ENCODE measurements at places on chromosomes 7 and 10.

DNA sequence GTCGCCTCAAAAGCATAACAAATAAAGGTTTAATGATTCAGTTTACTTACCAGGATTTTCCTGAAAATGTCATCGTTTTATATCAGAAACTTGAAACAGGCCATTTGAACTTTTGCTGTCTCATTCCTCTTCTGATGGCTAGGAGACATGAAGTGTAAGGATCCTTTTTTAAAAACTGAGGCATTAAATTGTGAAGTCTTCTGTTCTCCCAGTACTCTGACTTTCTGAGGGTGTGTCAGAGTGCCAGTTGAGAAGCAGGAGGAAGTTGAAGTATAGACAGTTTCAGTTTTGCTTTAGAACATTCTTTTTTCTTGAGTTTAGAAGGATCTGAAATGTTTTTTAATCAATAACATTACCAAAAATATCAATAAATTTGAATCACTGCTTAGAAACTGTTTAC is at the start of gene SAMD9L:
Gene SAMD9L (minus strand): TSS at position 242 of the 400 bp plus-strand sequence. CDS start 12,414 bp downstream, outside the sequence.
- DNase-seq: no peak

GRCh38 chr10:87661861-87662785 is 2.4 kb downstream of the PAPSS2 start:
- DNase-seq: no peak

DNA sequence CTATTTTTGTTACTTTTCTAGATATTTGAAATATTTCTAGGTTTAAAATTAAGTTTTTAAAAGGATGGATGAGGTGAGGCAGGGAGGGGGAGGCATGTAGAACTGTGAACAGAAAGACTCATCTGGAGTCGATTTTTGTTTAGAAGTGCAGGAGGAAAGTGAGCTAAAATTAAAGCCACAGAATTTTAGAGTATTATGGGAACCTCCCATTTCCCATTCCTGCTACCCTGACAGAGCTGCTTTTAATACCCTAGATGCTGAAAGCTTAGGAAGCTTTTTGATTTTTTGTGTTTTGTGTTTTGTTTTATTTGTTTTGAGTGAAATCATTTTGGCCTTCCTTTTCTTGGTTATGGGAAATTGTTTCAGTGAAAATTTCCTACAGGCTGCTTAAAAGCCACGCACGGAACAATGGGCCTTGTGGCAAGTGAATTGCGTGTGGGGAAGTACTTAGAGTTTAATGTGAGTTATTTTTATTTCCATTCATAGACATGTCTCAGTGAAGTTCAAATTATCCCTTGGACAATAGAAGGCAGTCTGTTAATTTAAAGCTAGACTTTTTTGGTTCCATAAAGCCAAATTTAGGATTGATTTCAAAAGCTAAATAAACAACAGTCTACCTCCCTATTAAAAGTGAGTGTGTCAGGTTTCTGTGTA is 102.0 kb upstream of the HDAC9 start:
- DNase-seq: no peak

DNA sequence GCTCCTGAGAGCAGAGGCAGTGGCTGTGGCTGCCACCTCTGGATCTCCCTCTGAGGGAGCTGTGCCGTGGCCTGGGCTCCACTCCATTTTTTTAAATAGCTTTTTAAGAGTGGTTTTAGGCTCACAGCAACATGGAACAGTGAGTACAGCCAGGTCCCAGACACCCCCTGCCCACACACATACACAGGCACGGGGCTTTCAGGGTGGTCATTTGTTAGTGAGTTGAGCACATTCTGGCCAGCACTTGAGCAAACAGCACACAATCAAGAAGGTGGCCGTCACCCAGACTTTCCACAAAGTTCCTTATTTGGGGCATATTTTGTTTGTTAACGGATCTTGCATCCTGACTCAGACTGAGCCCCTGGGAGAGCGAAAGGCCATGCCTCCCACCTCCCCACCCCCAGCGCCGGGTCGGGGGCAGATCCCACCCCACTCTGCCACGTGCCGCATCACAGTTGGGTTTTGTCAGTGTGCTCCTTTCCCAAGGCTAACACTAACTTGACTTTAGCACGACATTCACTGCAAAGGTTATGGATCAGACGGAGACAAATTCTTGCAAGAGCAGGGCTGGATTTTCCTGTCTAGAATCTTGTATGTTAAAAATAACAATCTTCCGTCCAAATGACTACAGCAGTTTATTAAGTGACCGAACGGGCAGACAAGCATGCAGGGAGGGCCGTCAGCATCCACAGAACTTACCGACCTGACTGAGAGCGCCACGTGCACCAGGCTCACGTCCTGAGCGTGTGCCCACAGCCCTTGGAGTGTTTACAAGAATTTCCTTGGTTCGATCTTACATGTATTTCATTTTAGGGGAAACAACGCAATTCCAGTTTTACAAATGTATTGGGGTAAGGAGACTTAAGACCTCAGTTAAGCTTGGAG is 156.5 kb upstream of the NPS start:
- DNase-seq: no peak

- DNase-seq: no peak
Measured at GRCh38 chr7:91630581-91631380, 249.7 kb downstream of the MTERF1 start.

DNA sequence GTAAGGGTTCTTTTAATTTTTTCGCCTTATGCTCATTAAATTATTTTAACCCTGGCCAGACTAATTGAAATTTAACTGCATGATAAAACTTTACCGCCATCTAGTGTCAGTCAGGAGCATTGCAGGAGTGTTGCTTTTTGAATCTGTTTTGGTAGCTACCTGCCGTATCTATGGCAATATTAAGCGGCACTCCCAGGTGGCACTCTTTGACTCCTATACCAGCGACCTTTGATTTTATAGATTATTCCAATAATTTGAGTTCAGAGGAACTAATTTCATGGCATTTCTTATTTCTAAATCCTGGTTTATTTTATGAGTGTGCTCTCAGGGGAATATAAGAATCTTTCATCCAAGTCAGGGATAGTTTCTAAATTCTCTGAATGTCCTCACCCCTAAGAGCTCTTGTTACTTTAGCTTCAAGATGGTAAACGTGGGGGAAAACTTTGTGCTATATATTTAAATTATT is 198.9 kb downstream of the REEP3 start:
- DNase-seq: peak; percentile 56

DNA sequence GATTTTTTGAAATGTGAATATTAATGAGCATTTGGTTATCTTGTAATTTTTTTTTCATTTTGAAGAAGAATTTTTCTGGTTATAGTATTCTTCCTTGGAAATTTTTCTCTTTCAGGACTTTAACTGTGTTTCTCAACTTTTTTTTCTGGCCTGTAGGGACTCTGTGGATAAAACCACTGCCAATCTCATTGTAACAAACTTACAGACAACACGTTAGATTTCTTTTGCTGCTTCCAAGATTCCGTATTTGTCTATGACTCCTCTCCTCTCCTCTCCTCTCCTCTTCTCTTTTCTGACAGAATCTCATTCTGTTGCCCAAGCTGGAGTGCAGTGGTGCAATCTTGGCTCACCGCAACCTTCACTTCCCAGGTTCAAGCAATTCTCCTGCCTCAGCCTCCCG is 19.4 kb upstream of the ZNF92 start:
- no peak for DNase-seq

DNA sequence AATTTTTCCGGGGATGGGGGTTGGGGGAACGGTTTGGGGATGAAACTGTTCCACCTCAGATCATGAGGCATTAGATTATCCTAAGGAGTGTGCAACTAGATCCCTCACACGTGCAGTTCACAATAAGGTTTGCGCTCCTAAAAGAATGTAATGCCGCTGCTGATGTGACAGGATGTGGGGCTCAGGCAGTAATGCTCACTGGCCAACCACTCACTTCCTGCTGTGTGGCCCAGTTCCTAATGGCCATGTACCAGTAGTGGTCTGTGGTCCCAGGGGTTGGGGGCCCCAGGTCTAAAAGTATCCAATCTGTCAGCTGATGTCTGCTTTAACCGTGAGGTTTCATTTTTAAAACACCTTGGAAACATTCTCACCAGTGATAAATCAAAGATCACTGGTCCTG is 2.2 kb downstream of the STN1 start:
- DNase-seq: peak; percentile 11

DNA sequence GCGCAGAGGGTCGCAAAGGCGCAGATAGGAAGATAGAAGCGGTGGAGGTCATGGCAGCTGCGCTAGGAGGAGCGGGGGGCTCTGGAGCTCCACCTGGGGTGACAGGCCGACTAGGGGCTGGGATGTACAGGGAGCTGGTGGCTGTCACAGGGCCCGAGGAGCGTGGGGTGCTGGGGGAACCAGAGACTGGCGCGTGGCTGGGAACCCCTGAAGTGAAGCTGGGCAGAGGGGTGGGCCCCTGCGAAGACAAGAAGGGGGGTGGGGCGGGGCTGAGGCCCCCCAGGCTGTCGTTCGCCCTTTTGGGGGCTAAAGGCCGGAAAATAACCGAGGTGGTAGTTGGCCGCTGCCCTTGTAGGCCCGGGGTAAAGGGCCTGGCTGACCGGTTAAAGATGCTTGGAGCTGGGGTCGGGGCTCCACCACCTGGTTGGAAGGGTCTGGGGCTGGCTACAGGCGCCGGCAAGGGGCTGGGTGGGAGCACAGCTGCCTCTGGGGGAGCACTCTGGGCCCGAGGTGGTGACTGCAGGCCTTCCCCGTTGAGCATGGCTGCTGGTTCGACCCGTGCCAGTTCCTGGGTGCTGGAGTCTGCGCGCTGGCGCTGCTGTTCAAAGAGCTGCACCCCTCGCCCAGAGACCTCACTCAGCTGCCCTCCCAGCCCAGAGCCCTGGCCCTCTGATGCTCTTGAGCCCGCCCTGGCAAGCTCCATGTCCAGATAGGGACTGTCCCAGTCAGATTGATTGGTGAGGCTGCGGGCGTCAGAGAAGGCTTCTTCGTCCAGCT is 6.8 kb upstream of the MYOZ1 start:
- no peak for DNase-seq

- DNase-seq: no peak
Measured at GRCh38 chr10:95440038-95440725, 121.0 kb downstream of the SORBS1 start.

DNA sequence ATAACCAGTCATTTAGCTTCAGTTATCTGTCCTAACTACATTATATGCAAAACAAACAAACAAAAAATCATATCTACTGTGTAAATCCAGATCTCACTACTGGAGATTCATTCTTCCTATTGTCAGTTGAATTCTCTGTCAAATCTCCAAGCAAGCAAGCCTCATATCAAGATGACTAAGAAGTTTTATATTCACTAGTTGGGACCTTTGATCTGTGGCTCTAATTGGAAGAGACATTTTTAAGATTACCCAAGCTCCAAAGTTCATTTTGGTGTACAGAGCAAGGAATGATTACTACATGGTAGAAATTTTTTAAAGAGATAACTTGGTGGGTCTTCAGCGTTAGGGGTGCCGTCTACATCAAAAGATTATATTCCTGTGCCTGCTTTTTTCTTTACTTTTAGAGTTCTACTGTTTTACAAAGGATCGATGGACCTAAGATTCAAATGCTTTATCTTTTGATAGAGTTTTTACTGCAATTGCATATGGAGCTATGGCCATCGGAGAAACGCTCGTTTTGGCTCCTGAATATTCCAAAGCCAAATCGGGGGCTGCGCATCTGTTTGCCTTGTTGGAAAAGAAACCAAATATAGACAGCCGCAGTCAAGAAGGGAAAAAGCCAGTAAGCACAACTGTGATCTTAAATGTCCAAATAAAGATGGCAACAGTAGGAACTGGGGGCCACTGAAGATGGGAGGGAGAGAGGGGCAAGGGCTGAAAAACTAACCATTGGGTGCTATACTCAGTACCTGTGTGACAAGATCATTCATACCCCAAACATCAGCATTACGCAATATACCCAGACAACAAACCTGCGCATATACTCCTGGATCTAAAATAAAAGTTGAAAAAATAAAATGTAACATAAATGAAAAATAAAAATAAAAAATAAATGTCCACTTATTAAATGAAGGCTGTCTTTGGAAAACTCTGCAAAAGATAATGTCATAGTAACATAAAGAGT is 47.9 kb downstream of the SP8 start:
- DNase-seq: no peak

Data from CD8-positive, alpha-beta memory T cell (primary cell).